ENCODE measurements at places on chromosomes 16 and 17. TPM values are rescaled to one million over a fixed set of nuclear protein-coding genes. Genes with fewer than 3 reads are reported as not detected.

DNA sequence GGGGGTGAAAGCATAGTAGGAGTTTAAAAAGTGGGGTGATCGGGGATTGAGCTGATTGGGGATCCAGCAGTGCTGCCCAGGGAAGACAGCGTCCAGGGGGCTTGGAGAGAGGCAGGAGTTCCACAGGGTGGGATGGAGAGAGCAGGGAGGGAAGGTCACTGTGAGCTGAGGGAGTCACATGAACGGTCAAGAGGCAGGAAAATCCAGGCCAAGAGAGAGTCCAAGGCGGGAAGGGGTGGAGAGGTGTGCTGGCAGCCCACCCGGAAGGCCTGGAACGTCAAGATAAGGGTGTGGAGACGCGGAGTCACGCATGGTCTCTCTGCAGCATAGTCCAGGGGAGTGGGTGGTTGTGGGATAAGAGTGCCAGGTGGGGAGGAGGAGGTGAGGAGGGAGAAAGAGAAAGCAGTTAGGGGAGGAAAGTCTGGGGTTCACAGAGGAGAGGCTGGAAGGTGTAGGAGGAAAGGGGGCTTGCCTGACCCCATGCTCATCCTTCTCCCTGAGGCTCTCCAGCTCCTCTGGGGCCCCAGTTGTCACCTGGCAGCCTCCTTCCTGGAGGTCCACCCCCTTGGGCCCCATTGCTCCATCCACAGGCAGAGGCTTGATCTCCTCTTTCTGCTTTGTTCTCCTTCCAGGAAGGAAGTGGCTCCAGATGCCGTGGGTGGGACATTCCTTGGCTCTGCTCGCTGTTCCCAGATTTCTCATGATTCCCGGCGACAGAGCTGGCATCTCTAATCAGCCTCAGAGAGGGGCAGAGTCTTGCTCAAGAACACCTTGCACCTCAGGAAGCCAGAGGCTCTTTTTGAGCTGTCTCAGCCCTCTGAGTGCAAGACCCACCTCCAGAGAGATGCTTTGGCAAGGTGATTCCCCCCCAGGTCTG, 28.7 kb downstream of the CCR7 start:
- DNase-seq: no peak

- no peak for DNase-seq
Measured at GRCh38 chr17:16975277-16975651, 3.3 kb upstream of the TNFRSF13B start.

GRCh38 chr17:48159232-48159631, 51.7 kb downstream of the SNX11 start:
- DNase-seq: no peak

- no peak for DNase-seq
Measured at GRCh38 chr17:29018788-29019474, 13.1 kb upstream of the SEZ6 start.

DNA sequence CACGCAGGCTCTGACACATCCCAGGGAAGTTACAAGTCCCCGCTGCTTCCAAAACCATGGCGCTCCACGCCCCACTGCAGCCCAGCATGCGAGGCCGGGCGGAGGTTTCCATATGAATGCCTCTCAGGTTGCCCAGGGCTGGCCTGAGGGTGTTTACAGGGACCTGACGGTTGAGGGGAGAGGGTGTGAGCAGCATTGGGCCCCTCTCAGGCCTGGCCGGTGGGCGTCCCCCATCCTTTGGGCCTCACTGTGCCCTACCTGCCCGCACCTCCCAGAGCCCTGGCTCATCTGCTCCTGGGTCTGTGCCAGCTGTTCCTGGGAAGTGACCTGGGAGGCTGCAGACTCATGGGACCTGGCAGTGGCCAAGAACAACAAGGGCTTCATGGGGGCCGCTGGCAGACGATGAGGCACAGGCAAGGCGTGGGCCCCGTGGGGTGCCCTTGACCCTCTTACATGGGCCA, 173.5 kb downstream of the C16orf95 start:
- DNase-seq: no peak

GRCh38 chr17:16926061-16926511, 45.8 kb downstream of the TNFRSF13B start:
- no peak for DNase-seq

GRCh38 chr17:7173687-7174602, 5.2 kb downstream of the ASGR1 start:
- peak; percentile 53 for DNase-seq

GRCh38 chr16:3789375-3790099, 72.2 kb upstream of the TRAP1 start:
- DNase-seq: no peak

DNA sequence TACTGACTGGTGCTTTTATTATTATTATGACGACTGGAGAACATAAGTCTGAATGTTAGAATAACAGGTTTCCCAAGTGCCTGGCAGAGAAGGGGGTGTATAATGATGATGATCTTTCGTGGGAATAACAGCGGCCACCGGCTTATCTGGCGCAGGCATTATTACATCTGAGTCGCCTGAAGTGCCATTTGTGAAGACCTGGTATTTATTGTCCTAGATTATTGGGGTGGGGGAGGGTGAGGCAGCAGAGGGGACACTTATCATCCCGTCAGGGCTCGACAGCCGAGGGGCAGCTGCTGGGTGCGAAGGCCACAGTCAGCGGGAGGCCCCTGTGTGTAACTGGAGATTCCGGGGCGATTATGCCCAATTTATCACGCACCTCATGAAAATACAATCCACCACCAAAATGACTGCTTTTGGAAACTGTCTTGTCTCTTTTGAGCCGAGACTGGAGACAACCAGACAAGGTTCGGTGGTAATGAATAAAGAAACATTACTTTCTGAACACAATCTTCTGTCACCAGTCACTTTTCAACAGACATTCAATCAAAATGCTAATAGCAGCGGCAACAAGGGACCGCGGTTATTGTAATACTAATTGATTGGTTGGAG, 199.3 kb downstream of the CCDC182 start:
- DNase-seq: no peak

GRCh38 chr16:11045846-11046245, 101.5 kb downstream of the CLEC16A start:
- DNase-seq: no peak

GRCh38 chr16:17439580-17439979, 31.2 kb downstream of the XYLT1 start:
- DNase-seq: no peak

DNA sequence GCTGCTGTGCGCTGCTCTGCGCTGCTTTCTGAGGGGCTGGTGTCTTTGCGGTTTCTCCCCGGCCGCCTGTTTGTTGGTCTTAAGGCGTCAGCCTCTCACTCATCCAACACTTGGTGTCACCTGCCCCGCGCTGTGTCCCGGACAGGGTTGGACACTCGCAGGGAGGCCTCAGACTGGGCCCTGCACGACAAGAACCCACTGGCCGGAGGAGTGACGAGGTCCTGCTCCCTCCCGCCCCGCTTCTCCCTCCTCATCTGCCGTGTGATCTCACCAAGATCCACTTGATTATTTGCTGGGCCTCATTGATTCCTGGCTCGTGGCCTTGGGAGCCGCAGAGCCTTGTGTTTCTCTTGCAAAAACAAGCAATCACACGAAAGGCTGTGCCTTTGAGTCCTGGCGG, 56.6 kb downstream of the PRMT7 start:
- no peak for DNase-seq

DNA sequence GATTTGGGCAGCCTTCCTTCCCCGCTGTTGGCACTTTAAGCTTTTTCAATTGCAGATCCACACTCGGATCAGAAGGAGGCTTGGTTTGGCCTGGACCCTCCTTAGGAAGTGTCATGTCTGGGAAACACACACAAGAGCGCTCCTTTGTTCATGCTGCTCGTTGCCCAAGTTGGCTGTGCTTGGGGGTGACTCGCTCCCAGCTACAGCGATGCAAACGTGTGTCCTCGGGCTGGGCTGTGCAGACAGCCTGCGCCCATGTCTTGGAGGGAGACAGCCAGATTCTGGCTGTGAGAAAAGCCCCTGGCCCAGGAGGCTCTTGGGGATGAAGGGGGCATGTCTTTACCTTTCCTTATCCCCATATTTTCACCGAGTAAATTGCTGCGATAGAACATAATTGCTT, 665.6 kb upstream of the EEF2KMT start:
- DNase-seq: no peak

DNA sequence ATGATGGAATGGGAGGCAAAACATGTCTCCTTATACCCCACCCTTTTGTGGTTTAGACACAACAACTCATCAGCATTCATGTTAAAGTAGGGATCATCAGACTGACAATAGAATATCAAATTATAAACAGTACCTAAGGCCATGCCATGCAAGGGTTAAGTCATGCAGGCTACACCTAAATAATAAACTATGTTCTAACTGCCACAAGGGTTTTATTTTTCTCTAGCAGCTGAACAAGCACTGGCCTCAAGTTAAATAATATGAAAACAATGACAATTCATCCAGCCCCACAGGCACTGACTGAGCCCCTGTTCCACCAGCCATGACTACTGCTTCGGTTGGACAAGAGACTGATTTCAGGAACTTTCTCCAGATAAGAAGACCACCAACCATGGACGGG, 164.5 kb upstream of the PIRT start:
- DNase-seq: no peak

DNA sequence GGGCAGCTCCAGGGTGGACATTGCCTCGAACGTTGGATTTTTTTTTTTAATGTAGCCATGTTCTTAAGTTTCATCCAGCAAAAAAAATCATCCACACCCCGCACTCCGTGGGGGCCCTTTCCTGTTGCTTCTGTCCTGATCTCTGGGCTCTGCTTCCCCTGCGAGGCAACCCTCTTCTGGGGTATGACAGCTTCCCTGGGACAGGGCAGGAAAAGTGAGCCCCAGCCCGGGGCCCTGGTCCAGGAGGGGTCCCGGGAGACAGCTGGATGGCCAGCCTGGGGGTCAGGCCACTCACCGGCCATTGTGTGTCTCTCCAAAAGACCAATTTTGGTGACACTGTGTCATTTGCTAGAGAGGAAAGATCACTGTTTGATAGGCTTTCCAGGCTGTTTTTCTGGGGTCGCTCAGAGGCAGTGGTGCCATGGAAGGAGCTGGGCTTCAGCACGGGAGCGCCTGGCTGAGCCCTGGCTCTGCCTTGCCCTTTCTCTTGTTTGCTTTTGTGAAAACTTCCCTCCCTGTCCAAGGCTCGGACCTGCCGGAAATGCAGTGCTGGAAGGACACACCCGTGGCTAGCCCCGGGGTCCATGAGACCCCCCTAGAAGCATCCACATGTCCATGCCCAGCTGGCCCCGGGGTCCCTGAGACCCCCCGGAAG, 41.0 kb upstream of the CHMP6 start:
- no peak for DNase-seq

- DNase-seq: no peak
Measured at GRCh38 chr16:88534638-88535190, 35.5 kb upstream of the ZC3H18 start.

- no peak for DNase-seq
Measured at GRCh38 chr16:56673921-56674320, 4.3 kb downstream of the MT1H start.

- DNase-seq: peak; percentile 67
Measured at GRCh38 chr16:64864232-64864809, 257.5 kb downstream of the CDH11 start.

- DNase-seq: no peak
Measured at GRCh38 chr17:67290711-67291291, 45.8 kb upstream of the HELZ start.

- DNase-seq: no peak
Measured at GRCh38 chr16:9316008-9316407, 224.6 kb downstream of the HAPSTR1 start.

DNA sequence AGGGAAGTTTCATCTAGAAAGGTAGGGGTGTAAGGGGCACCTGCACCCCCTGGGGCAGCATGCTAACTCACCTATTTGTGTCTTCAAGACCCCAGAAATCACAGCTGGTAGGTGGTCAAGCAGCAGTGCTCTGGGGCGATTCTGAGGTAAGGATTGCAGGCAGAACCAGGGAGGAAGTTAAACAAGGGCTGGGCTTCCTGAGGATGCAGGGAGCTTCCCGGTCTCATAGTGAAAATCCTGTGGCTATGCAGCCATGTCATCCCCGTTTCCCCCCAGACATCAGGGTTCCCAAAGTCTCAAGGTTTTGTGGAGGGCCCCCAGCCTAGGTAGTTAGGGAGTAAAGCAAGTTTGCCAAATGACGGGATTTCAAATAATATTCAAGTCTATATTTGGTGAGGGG, 78.5 kb downstream of the C16orf78 start:
- DNase-seq: no peak

DNA sequence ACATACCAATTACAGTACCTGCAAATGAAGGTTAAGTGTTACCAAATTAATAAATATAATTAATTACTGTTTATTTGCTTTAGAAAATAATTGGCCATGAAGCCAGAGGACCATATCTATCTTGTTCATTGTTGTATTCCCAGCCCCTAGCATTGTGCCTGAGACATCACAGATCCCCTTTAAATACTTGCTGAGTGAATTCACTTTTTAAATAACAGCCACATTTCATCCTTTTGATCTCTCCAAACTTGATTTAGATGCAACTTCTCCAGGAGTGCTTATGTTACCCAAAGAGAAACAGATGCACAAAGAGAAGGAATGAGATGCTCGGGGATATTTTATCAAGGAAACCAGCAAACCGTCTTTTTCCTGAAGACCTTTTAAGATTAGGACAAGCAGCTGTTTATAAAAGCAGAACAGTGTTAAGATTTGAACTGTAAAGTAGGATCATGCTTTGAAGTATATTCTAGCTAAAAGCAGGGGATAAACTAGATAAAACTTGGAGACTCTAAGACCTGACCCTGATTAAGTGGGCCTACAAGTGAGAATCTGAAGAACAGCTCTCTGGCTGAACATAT, 66.3 kb downstream of the CHD9 start:
- no peak for DNase-seq

DNA sequence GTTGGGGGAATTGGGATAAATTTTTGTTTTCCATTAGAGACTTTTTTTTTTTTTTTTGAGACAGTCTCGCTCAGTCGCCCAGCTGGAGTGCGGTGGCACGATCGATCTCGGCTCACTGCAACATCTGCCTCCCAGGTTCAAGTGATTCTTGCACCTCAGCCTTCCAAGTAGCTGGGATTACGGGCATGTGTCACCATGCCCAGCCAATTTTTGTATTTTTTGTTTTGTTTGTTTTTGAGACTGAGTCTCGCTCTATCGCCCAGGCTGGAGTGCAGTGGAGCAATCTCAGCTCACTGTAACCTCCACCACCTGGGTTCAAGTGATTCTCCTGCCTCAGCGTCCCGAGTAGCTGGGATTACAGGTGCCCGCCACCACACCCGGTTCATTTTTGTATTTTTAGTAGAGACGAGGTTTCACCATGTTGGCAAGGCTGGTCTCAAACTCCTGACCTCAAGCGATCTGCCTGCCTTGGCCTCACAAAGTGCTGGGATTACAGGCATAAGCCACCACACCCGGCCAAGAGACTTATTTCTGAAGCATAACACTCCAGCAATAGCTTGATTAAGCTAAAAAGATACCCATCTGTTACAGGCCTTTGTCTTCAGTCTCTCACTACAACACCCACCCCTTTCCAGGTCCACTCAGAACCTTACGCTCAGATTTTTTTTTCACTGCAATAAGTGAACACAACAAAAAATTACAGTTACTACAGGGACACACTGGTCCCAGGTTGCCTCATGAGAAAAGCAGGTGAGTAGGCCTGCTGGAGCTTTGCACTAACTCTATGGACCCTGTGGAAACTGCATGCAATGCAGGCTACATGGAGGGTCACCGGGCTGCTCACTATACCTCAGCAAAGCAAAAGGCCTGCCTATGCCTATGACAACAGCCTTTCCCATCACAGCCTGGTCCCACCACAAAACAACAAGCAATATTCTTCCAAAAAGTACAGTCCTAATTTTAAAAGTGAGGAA, 34.6 kb downstream of the KANSL1 start:
- no peak for DNase-seq

MRC2 gene
- polyA plus RNA-seq: 54.6 TPM

CACNG1 gene
- polyA plus RNA-seq: not detected

ST6GALNAC2 gene
- polyA plus RNA-seq: 8.1 TPM

HEATR9 gene
- polyA plus RNA-seq: 0.20 TPM

TMC7 gene
- polyA plus RNA-seq: 2.0 TPM

GOT2 gene
- polyA plus RNA-seq: 97.7 TPM

RASD1 gene
- 0.73 TPM for polyA plus RNA-seq

FSCN2 gene
- 1.7 TPM for polyA plus RNA-seq

DPEP3 gene
- 0.08 TPM for polyA plus RNA-seq

VTN gene
- polyA plus RNA-seq: 20.5 TPM

All from left kidney (tissue), 8 donors.